Caudate nucleus (tissue), 63 donors: ENCODE measurements at places on chromosomes 13 and 19.

DNA sequence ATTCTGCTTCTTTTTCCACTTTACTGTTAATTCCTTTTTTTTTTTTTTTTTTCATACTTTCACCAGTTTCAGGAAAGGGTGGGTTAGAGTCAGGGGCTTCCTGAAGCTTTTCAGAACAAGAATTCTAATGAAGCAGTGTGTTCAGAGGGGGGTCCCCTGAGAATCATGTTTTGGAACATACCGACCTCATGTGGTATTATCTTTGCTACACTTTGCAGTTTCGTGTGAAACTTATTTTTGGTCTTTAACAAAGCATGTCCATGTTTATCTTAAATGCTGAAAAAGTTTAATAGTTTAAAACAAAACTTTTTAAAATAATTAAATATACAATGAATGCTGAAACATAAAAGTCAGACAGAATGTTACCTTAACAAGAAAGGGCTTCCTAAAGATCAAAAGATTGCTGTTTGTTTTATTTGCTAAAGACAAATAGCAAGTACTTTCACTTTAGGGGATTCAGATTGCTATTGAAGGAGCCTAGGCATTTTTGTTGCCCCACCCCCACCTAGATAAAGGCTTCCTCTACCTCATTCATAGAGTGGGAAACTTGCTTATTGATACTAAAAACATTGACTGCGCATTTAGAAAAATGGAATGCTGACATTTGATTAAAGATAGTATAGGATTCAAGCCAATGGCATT lies 21.1 kb upstream of the POMP start:
- DNase-seq, result no peak

DNA sequence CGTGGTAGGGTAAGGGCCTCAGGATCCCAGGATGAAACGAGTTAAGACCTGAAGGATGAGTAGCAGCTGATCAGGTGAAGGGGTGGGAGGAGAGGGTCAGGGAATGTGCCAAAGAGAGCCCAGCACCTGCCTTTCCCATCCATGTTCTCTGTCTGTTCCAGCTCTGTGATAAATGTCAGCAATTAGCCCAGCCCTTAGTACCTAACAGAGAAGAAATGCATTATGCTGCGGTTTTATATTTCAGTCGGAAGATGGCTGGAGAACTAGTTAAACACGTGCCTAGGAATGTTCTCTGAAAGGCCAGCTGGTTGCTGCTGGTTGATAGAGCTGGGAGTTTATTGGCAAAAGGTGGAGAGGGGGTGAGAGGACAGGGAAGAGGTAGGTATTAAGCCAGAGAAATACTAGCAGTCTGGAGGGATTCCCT lies 268.2 kb downstream of the SHISA2 start:
- DNase-seq, result no peak

DNA sequence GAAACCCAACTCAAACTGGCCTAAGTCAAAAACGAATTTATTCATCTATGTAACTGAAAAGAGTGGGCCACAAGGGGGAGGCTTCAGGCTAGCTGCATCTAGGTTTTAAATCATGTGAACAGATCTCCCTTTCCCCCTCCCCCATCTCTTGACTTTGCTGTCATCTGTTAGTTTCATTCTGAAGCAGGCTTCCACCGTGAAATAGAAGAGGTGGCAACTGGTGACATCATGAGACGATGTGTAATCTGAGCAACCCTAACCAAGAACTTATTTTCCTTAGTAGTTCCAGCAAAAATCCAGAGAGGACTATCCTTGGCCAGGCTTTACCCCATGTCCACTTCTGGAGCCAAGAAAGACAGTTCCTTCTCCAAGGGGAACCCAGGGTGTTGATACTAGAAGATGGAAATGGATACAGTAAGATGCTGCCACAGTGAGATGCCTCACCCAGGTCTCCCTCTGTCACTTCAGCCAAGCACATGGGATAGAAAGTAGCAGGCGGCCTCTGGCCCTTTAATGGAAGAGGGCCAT lies 9.4 kb downstream of the SAMD4B start:
- no peak for DNase-seq

- no peak for DNase-seq
Observed at GRCh38 chr19:43681821-43682220, 11.9 kb upstream of the PLAUR start.

DNA sequence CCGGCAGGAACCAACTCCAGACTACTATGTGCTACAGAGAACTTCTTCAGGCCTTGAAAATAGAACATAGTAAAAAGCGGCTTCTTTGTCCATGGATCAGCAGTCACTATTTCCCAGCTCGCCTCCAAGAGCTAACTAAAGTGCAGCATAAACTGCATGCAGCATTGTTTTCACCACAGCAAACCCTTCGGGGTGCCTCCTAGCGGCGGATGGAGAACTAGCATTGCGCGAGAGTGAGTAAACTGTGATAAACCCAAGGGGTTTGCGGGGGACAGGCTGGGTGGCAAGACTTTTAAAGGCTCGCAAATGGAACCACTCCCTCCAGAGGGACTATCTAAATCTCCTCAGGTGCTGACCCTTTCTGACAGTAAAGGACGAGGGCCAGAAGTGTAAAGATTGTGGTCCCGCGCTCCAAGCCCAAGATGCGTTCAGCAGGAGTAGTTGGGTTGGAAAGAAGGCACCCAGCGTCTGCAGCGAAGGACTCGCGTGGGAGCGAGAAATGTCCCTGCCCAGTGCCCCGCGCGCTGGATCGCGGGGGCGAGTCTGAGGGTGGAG lies 21.5 kb upstream of the SGCG start:
- no peak for DNase-seq

GRCh38 chr13:46550822-46551221 lies 2.1 kb upstream of the LRCH1 start:
- no peak for DNase-seq

DNA sequence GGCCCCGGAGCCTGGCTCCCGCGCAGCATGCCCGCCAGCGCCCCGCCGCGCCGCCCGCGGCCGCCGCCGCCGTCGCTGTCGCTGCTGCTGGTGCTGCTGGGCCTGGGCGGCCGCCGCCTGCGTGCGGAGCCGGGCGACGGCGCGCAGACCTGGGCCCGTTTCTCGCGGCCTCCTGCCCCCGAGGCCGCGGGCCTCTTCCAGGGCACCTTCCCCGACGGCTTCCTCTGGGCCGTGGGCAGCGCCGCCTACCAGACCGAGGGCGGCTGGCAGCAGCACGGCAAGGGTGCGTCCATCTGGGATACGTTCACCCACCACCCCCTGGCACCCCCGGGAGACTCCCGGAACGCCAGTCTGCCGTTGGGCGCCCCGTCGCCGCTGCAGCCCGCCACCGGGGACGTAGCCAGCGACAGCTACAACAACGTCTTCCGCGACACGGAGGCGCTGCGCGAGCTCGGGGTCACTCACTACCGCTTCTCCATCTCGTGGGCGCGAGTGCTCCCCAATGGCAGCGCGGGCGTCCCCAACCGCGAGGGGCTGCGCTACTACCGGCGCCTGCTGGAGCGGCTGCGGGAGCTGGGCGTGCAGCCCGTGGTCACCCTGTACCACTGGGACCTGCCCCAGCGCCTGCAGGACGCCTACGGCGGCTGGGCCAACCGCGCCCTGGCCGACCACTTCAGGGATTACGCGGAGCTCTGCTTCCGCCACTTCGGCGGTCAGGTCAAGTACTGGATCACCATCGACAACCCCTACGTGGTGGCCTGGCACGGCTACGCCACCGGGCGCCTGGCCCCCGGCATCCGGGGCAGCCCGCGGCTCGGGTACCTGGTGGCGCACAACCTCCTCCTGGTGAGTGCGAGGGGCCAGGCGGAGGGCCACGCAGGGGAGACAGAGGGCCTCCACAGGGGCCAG lies at the start of gene KL:
KL (plus strand) TSS at position 10 of the 909 bp plus-strand sequence; CDS start at position 28, 18 bp downstream.
- DNase-seq, result no peak

GRCh38 chr13:90696656-90697055 lies 650.8 kb upstream of the MIR17HG start:
- no peak for DNase-seq

DNA sequence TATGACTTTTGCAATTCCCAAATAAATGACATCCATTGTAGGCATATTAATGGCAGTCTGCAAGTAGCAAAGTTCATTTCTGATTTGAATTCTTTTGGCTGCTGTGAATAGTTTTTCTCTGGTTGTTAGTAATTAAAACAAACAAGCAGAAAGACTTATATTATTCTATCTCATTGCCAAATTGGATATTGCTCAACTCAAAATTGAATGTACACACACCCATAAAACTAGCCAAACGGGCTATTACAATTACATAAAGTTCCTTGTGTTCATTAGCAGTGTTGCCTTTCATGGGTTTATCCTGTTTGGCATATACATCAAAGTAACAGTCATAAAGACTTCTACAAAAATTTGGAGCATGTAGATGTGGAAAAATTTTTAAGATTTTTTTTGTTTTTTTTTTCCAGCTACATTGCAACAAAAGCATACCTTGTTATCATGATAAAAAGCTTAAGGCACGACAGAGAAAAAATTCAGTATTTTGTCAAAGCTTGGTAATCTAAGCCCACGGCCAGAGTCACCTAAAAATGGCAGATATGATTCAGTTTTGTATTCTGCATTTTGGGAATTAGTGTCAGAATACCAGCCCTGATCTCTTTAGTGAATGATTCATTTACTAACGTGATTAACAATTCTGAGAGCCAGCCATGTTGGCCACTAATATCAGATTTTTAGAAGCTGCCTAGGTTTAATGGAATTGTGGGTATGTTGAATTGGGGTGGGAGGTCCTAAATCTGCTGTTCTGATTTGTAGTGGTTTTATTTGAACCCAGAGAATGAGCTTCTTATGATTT lies 108.4 kb downstream of the KLF5 start:
- no peak for DNase-seq

DNA sequence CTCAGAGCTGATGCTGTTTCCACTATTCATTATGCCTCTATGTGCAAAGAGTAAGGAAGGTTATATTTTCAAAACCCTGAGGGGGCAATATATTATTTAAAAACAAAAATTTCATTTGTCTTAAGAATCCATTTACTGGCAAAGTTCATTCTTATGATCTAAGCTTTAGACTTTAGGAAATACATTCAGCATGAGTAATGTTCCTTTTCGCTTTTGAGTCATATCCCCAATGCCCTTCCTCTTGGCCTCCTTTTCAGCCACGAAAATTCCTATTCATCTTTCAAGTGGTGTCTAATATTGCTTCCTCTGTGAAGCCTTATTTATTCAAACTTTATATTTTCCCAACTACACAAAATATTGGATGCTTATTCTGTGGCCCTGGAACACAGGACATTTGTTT lies 1317.0 kb downstream of the PCDH9 start:
- DNase-seq, result no peak

DNA sequence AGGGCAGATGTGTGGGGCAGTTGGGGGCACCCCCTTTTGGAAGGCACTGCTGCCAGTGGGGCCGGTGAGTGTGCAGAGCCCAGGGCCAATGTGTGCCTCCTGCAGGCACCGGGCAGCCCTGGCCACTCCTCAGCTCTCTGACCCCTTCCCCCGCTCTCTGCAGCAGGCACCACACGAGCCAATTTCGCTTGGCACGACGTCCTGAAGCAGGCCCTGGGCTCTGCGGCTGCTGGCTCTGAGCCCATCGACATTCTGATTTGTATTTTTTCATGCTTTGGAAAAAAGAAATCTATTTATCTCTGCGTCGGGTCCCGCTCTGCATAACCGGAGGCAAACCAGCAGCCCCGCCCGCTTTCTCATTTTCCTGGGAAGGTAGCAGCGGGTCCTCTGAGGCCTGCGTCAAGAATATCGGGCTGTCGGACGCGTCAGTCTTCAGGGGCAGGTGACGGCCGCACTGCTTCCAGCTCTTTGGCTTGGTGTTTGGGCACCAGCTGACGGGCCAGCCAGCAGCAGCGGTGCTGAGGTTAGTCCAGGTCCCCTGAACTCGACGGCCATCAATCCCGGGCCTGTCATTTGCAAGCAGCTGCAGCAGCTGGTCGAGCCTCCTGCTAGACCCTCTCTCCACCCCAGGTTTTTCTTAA lies 134.3 kb downstream of the KDM4B start:
- peak; percentile 20 for DNase-seq

GRCh38 chr19:18967358-18968146 lies 26.5 kb upstream of the HOMER3 start:
- no peak for DNase-seq

GRCh38 chr19:36244066-36244465 lies 29.2 kb downstream of the ZNF146 start:
- no peak for DNase-seq

DNA sequence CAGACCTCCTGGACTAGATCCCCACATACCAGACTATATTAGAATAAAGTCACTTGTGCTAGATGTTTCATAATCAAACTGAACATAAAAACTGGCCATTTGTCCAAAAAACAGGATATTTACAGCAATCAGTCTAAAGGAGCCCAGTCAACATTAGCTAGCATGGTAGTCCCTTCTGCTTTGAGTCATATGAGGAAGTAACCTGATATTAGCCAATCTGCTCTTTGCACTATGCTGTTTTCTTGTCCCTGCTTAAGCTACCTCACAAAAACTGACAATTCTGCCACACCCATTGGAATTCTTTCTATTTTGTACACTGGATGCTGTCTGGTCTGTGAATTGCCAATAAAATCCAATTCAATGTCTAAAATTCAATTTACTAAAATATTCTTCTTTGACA lies 1824.2 kb downstream of the OLFM4 start:
- DNase-seq, result no peak

GRCh38 chr13:69391756-69392155 lies 715.9 kb upstream of the ATXN8OS start:
- no peak for DNase-seq

- no peak for DNase-seq
Observed at GRCh38 chr13:46598140-46598819, 45.3 kb downstream of the LRCH1 start.

GRCh38 chr13:104592545-104593250 lies 1526.5 kb upstream of the SLC10A2 start:
- DNase-seq, result no peak

GRCh38 chr13:38775085-38775484 lies 88.2 kb downstream of the FREM2 start:
- no peak for DNase-seq

DNA sequence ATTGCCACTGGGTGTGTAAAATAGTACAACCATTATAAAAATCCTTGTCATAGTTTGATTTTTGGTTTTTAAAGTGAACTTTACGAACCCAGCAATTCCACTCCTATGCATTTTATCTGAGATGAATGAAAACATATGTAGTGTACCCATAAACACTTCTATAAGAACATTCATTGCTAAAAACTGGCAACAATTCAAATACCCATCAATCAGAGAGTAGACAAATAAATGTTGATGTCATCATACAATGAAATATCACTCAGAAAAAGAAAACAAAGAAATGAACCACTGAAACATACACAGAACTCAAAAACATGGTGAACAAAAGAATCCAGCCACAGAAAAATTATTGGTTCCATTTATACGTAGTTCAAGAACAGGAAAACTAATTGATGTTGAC lies 202.3 kb downstream of the ABCC4 start:
- DNase-seq, result no peak

- no peak for DNase-seq
Observed at GRCh38 chr13:32587811-32588170, 1.5 kb downstream of the PDS5B start.

GRCh38 chr13:47114030-47114429 lies 217.2 kb upstream of the HTR2A start:
- DNase-seq, result no peak

DNA sequence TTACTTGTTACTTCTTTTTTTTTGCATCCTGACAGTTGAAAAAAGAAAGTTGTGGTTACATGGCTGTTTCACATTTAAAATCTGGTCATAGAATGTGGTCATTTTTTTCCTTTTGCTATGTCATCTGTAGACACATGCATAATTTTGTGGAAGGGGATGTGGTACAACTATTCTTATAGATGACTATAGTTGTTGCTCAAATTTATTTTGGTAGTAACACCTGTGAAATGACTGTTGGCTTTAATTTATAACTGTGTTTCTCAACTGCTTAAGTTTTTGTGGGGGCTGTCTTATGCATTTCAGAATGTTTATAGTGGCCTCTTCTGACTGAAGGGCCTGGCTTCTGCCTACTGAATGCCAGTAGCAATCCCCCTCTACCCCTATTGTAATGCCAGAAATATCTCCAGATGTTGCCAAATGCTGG lies 130.5 kb downstream of the PAN3 start:
- DNase-seq, result no peak
